ENCODE measurements at places on chromosomes 12 and 14.

GRCh38 chr12:56941299-56942017 is 7.2 kb upstream of the SDR9C7 start:
- DNase-seq: peak; percentile 5

- no peak for DNase-seq
These were observed 66.7 kb downstream of the MED13L start for GRCh38 chr12:116210762-116211161.

DNA sequence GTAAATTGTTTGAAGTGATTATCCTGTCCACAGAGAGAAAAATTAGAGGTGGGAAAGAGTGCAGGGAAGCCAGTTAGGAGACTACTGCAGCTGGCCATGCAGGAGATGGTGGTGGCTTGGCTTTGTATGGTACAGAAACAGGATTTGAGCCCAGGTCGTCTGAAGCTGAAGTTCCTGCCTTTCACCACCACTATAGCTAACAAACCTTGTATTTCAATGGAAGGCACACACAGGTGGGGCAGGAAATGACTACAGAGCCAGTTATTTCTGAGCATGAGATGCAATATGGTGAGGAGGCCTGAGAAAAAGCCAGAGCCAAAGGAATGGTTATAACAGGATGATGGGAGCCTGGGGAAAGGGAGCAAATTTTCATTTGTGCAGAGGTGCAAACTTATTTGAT is 103.9 kb downstream of the BTG1 start:
- peak; percentile 34 for DNase-seq

DNA sequence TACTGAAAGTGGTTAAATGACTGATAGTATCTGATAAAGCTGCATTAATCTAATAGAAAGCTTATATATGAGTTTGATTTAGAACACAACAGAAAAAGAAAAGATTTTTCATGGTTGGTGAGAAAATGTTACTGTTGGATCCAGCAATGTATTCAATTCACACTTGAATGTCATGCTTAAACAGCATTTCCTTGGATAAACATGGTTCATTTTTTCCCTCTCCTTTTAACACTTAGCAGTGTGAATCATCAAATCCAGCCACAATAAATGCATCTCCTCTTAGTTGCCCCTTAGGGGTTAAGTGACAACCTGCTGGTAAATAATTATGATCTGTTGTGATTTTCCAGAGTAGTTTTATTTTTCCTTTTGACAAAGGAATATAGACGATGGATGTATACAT is 74.9 kb upstream of the GRIP1 start:
- DNase-seq: no peak

GRCh38 chr12:52081263-52081733 is 1.8 kb downstream of the SMIM41 start:
- no peak for DNase-seq

DNA sequence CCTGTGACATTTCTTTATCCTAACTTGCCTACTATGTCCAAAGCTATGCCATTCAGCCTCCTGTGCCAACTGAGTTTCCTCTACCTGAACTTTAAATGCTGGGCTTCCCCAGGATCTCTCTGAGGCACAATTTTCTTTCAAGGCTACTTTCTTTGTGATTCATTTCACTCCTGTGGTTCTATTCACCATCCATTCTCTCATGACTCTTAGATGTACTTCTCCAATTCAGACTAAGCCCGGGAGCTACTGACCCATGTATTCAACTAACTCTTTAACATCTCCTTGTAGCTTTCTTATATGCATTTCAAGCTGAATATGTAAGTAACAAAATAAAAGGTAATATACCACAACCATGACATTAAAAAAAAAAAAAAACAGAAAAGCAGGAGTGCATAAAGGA is 738.9 kb upstream of the USP15 start:
- DNase-seq: no peak

DNA sequence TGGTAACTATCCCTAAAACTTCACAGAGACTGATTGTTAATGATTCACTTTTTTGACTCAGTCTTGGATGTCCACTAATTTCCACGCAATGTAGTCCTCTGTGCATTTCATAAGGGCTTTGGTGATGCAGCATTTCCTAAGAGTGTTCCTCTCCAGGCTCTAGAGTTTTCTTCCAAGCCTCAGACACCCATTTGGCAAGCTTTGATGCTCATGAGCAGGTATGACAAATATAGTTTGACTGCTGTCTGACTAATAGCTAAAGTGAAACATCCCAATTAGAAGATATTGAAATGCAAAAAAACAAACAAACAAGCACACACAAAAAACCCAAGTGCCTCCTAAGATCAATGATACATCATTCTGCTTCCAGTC is 1.5 kb upstream of the VAMP1 start:
- DNase-seq: no peak

DNA sequence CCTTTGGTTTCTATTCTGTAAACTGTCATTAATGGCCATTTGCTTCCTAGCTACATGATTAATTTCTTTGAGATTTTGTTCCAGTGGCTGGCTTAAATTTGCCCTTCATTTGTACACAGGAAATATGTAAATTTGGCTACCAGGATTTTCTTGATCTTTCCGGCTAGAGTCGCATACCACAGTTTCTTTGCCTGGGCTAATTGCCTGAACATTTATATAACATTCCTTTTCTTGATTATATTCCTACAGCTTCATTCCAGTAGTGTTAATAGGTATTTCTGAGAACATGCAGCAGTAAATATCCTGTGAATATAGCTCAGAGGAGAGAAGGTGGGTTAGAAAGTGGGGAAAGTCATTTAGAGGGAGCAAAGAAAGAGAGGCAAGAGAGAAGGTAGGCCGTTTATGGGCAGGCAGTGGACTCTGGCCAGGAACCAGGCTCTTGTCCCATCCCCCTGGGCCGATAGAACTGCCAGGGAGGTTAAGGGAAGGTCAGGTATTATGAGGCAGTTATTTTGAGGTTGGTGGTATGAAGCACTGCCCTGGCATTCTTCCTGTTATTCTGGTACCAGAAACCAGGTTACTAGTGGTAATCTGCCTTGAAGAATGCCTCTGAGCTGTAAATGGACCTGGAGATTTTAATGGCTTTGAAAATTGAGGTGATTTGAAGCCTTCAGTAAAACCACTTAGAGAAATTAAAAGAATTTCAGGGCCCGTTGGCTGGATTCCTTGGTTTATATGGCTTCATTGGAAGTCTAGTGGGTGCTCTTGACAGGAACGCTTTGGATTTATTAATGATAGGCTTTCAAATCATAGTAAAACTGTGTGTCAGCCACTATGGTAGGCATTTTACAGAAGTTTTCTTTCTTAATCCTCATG is 4.4 kb downstream of the RNF10 start:
- DNase-seq: no peak

Measured in mesendoderm (in vitro differentiated cells).